ENCODE measurements at places on chromosomes 12 and 14. TPM values are rescaled to one million over a fixed set of nuclear protein-coding genes. Genes with fewer than 3 reads are reported as not detected.

Gene PRPH
- not detected for total RNA-seq

Gene SELPLG
- total RNA-seq: 21.9 TPM

Gene C3AR1
- total RNA-seq: 0.21 TPM

Gene PLCZ1
- not detected for total RNA-seq

Gene TEP1
- 37.0 TPM for total RNA-seq

Gene RNASE7
- total RNA-seq: not detected

Gene GDF11
- total RNA-seq: 4.2 TPM

Gene RHEBL1
- total RNA-seq: 11.8 TPM

Gene NCKAP5L
- 2.8 TPM for total RNA-seq

Gene IAPP
- not detected for total RNA-seq

Gene PYGL
- total RNA-seq: 0.38 TPM

Gene NXPH4
- total RNA-seq: 0.25 TPM

Gene TNFRSF1A
- 41.3 TPM for total RNA-seq

Gene RERG
- total RNA-seq: not detected

Gene SLC5A8
- total RNA-seq: not detected

Gene IFNG-AS1
- 1.2 TPM for total RNA-seq

Gene LIN7A
- total RNA-seq: not detected

Gene TBC1D30
- total RNA-seq: 0.19 TPM

Gene MAPK1IP1L
- total RNA-seq: 83.4 TPM

Gene CPNE6
- total RNA-seq: not detected

Gene CMKLR1
- not detected for total RNA-seq

Gene C1S
- 2.2 TPM for total RNA-seq

Gene PDE3A
- not detected for total RNA-seq

Gene FOXM1
- total RNA-seq: 74.6 TPM

Gene CDK2
- total RNA-seq: 121 TPM

Gene RPL10L
- not detected for total RNA-seq

Gene RIPK3
- total RNA-seq: 5.9 TPM

Gene SLC35E3
- 3.1 TPM for total RNA-seq

Gene METTL1
- 20.4 TPM for total RNA-seq

Gene NT5DC3
- 6.4 TPM for total RNA-seq

Gene MMP19
- total RNA-seq: 0.10 TPM

Gene VWF
- total RNA-seq: not detected

Gene TMEM260
- 11.9 TPM for total RNA-seq
